ENCODE measurements at places on chromosomes 6 and 20. TPM values are rescaled to one million over a fixed set of nuclear protein-coding genes. Genes with fewer than 3 reads are reported as not detected.
A peak's percentile ranks its signal among the peaks of the same experiment; 100 is the strongest.

DNA sequence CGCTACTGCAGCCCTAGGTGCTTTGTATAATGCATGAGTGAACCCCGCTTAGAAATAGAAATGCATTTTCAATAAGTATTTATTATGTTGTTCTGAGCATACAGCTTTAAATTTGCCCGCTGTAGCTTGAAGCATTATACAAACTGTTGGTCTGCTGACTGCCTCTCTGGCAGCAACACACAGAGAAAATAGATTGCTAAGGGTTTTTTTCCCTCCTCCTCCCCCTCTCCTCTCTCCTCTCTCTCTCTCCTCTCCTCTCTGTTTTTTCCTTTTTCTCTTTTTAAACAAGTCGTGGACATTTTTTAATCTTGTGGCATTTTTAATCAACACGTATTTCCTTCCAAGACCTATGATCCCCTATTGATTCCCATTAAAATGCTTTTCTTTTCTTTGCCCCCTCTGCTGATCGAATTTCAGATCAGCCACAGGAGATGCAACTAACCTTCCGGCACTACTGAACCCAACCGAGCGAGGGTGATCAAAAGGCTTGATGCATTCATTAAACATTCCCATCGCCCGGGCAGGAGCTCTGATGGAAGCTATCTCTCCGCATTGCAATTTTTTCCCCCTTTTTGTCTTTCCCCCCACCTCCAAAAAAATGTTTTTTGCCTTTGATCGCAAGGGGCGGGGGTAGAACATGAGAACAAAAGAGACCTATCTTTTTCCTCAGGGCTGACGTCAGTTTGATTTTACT lies 90.7 kb upstream of the ARID1B start:
- no peak for DNase-seq

GRCh38 chr20:31705598-31706597 lies 16.8 kb downstream of the BCL2L1 start:
- no peak for DNase-seq

GRCh38 chr20:58623579-58624473 lies 27.3 kb upstream of the STX16 start:
- DNase-seq, result peak; percentile 92

DNA sequence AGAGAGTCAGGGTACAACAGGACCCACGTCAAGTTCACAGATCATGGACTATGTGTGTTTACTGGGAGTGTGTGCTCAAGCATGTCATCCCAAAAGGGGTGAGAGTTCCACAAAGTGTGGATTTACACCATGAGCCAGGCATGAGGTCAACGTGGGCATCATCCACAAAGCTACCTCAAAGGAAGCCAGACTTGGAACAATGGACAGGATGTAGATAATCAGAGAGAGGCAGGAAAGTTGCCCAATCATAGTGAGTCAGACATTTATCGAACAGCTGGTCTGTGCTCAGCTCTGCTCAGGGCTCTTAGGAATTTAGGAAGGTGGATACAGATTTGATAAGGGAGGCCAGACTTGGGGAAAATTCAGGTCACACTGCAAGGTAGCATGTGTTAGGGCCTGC lies 317.2 kb upstream of the CDYL start:
- DNase-seq, result peak; percentile 52

GRCh38 chr6:39924283-39924682 lies 10.0 kb downstream of the MOCS1 start:
- no peak for DNase-seq

DNA sequence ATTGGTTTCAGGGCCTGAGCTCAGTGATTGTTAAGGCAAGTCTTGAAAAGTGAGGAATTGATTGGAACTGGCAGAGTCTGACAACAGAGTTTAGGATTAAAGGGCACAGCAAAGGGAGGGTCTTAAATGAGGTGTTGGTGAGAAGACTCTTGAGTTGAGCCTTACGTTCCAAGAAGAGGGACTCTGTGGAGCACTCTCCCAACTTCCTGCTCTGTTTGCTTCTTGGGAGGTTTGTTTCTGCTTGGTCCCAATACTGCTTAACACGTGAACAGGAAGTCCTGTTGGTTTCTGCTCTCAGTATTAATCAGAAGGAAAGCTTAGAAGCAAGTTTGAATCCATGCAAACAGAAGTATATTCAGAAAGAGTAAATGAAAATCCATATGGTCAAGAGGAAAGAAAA lies 15.6 kb upstream of the SYNDIG1 start:
- DNase-seq, result no peak

- no peak for DNase-seq
Measured at GRCh38 chr6:131765081-131765803, 42.6 kb upstream of the ENPP1 start.

- no peak for DNase-seq
Measured at GRCh38 chr6:142331601-142332000, 29.8 kb downstream of the ADGRG6 start.

DNA sequence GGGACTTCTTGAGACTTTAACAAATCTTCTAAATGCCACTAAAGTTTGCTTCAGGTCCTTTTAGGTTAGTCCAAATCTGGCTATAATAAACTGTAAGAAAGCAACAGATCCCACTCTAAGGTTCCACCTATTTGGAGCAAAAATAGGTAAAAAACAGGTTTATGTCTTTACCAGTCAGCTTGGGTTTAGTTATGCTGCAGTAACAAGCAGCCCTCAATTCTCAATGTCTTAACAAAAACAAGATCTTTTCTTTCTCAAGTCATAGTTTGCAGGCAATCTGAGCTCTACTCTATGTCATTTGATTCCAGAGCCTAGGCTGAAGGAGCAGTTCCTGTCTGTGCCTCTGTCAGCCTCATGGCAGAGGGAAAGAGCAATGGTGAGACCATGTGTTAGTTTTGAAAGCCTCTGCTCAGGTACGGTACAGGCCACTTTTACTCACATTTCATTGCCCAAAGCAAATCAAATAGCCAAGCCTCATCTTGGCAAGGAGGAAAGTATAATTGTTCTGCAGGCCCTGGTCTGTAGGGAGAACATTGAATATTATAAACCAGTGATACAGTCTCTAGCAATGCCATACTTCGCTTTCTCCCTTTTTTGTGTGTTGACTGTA lies 108.6 kb downstream of the CD83 start:
- DNase-seq, result no peak

GRCh38 chr20:5197847-5198650 lies 71.2 kb downstream of the CDS2 start:
- DNase-seq, result no peak

DNA sequence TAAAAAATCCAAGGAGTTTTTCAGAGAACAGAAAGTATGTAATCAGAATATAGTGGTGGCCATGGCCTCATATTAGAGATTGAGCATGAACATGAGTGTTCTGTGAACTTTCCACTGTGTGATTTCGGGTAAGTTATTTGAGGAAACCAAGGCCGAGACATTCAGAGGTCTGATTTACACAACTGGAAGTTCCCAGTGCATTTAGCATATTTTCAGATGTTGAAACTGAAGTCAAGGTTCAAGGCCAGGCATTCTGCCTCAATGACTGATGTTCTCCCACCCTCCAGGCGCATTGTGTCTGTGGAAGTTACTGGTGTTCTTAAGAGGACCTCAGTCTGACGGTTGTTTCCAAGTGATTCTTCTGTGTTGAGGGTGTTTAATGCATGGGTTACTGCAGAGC lies 26.2 kb downstream of the RNF144B start:
- no peak for DNase-seq

- DNase-seq, result no peak
Measured at GRCh38 chr6:53771785-53772624, 22.8 kb upstream of the LRRC1 start.

DNA sequence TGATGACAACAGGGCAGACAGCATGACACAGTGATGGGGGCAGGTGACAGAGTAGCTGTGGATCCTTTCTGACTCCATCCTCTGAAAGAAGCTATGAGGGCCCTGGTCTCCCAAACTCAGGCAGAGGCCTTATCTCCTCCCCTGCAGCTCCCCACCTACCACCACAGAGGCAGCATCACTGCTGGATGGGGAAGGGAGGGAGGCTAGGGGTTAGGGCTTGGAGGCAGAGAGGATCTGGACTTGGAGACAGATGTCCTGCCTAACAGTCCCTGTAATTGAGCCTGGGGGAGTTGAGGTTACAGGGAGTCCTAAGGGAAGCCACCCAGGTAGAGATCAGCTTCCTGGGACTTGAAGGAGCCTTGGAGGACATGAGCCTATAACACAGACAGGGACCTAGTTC lies 37.9 kb downstream of the FAM110A start:
- no peak for DNase-seq

GRCh38 chr6:131258816-131259476 lies 123.7 kb downstream of the AKAP7 start:
- peak; percentile 77 for DNase-seq

- DNase-seq, result no peak
Measured at GRCh38 chr6:137728386-137729349, 138.4 kb upstream of the TNFAIP3 start.

GRCh38 chr6:27668442-27669294 lies 195.8 kb upstream of the ZNF184 start:
- no peak for DNase-seq

DNA sequence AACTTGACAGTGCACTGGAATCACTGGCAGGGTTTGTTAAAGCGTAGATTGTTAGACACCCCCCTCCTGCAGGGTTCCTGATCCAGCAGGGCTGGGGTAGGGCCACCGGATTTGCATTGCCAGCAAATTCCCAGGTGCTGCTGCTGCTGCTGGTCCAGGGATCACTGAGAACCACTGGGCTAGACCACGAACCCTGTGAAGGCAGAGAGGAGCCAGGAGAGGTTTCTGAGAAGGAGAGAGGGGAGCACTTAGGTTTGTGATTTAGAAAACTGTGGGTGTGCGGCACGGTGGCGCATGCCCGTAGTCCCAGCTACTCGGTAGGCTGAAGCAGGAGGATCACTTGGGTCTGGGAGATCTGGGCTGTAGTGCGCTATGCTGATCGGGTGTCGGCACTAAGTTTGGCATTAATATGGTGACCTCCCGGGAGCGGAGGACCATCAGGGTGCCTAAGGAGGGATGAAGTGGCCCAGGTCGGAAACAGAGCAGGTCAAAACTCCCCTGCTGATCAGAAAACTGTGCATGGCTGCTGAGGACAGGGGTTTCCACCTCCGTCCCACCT lies 53.6 kb upstream of the FAM83D start:
- no peak for DNase-seq

Gene UST
- 5.2 TPM for total RNA-seq

Gene TNF
- 18.6 TPM for total RNA-seq

Gene RBM39
- total RNA-seq, result 204 TPM

Gene GMPR
- 0.96 TPM for total RNA-seq

Gene TBP
- 21.7 TPM for total RNA-seq

Gene RAB22A
- total RNA-seq, result 23.3 TPM

Gene BPIFB2
- total RNA-seq, result not detected

Gene SAMD3
- not detected for total RNA-seq

Gene PRSS16
- 1.6 TPM for total RNA-seq

Gene GABBR1
- 14.1 TPM for total RNA-seq

Gene PTCRA
- total RNA-seq, result not detected
